ENCODE measurements at places on chromosomes 6 and 20.

GRCh38 chr20:54108326-54108642, 37.9 kb upstream of the BCAS1 start:
- no peak for DNase-seq

DNA sequence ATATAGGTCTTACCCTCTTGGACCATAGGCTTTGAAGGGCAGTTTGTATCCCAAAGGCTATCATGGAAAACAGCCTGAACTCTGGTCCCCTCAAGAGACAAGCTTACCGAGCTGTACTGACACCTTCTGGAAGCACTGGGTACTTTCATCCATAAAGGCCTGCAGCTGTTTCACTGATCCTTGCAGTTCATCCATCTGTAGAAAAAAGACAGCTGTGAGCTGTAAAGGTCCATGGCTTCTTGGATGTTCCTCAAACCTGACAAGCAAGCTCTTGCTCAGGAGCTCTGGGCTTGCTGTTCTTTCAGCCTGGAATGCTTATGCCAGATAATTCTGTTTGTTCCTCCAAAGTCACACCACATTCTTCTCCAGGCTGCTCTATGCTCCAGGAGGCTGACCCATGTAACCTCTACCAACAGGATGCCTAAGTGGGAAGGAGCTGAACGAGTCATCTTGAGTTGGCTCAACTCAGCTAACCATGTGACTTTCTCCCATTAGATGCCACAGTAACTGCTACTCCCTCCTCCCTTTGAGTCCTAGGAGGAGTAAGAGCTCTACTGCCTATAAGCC, 8.8 kb upstream of the NDRG3 start:
- no peak for DNase-seq

GRCh38 chr6:16591396-16592222, 169.7 kb downstream of the ATXN1 start:
- no peak for DNase-seq

DNA sequence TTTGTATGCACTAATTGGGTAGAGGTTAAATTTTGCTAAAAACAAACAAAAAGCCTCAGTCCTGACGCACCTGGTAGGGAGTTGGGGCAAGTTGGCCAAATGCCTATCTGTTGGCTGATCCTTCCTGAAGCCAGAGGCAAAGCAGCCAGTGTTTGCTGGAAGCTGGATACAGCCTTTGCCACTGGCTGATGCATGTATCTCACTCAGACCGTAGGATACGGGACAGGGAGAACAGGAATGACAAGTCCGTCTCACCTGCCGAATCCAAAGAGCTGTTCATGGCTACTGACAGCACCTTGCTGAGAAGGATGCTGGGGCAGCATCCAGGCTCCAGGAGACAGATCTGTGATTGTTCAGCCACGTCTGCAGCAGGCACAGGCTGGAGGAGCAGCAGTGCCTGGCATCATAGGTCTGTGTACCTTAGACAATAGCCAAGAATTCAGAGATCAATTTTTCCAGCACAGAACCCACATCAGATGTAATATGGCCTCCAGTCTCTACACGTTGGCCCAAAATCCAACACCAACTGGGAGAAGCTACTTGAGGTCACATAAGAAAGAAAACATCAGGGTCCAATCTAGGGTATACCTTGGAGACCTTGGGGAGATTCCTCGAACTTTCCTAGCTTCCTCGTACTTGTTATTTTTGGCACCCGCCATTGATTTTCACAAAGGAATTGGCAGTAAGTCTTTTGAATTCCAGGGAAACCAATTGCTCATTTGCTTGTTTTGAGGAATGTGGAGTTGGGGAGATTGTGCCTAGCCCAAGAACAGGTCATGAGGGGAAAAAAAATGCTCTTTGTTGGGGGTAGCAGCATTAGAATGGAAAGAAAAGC, 108.5 kb upstream of the ARMC2 start:
- DNase-seq = no peak

- DNase-seq = no peak
Measured at GRCh38 chr6:124294574-124295200, 491.0 kb downstream of the NKAIN2 start.

DNA sequence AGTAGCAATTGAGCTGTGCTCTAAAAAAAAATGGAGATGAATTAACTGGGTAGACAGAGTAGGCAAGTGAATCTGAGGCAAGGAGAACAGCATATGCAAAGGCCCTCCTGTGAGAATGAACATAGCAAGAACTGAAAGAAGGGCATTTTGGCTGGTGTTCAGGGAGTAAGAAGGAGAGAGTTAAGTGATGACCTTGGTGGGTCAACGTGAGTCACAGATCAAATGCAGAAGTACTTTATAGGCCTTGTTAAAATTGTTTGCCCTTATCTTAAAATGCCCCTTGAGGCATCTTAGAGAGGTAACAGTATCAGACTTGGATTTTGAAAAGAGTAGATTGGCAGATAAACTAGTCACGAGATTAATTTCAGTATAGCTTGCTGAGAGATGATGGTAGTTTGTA, 24.5 kb downstream of the NDUFAF5 start:
- DNase-seq = no peak

GRCh38 chr6:131868836-131869235, 61.0 kb downstream of the ENPP1 start:
- no peak for DNase-seq

GRCh38 chr6:9537381-9537780, 877.5 kb downstream of the TFAP2A start:
- DNase-seq = no peak

GRCh38 chr6:345747-346385, 45.7 kb upstream of the IRF4 start:
- DNase-seq = peak; percentile 66

- no peak for DNase-seq
Measured at GRCh38 chr6:111032484-111033140, 50.8 kb downstream of the RPF2 start.

- DNase-seq = no peak
Measured at GRCh38 chr20:13677241-13677640, 38.5 kb upstream of the TASP1 start.

DNA sequence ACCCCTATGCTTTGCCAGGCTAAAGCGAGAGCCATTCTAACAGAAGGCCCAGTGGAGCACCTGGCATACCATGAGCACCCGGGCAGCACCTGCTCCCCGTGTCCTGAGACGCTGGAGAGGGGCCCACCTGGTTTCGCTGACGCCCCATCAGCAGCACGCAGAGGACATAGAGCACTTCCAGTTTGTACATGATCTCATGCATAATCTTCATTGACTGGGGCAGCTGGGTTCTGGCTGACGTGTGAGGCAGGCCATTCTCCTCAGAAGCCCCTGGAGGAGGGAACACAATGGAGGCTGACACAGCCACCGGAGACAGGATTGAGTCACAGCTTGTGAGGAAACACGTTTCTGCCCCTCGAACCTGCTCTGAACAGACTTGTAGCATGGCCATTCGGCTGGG, 65.4 kb downstream of the MYH7B start:
- DNase-seq = no peak

GRCh38 chr6:71414486-71414885, 125.9 kb downstream of the OGFRL1 start:
- DNase-seq = no peak

DNA sequence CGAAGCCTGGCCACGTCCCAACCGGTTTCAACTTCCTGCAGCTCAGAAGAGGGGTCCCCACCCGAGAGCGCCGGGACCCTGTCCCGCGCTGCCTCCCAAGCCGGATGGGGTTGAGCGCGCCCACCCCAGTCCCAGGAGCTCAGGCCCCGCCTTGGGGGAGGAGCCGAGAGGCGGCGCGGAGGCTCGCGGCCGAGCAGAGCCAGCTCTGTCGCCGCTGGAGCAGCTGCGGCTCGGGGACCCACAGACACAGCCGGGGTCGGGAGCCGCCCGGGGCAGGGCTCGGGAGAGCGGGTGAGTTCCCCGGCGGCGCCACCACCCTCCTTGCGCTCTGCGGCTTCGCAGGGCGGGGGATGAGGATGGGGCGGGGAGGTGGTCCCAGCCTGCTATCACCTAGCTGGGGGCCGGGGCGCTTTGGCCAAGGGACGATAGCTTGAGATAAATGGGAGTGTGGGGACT, at the start of gene PPP1R16B:
PPP1R16B (plus strand) TSS at position 196 of the 456 bp plus-strand sequence. CDS start 30,229 bp downstream, outside the sequence.
- peak; percentile 96 for DNase-seq

DNA sequence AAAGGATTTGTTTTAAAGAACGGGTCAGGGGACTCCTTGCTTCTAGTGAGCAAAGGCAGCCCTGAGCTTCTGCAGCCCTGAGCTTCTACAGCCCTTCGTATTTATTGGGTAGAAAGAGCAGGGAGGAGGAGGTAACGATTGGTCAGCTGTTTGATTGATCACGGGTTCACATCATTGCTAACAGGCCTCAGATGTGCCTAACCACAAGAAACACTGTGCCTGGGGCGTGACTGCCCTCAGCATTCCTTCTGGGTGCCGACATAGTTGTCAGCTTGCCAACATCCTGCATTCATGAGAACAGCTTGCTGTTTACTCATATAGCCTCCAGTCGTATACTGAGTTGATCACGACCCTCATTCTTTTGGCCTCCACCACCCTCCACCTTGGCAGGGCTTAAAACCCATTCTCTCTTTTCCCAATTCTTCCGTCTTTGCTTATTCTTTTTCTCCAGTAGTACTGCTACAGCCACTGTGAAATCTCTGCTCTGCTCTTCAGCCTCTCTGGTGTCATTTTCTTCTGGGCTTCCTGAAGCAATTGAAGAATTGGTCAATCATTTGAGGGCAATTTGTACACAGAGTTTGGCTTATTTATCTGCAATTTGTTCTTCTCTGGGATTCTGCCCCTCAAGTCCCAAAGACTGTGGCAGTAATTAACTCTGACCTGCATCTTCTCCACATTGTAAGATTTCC, 25.4 kb upstream of the NOP56 start:
- DNase-seq = no peak

DNA sequence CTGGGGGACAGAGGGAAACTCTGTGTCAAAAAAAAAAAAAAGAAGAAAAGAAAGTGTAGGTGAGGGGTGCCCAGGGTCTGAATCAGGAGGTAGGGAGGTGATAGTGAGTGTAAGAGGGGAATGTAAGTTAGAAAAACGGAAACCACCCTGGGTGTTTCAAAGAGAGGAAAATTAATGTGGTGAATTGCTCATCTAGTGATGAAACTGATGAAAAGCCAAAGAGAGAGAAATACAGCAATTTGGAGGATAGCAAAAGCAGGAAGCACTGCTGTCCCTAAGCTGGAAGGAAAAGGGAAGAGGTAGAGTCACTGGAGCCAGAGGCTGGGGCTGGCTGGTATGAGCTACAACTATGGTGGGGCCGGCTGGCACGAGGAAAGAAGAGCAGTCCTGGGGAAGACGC, 85.0 kb upstream of the CEP85L start:
- DNase-seq = no peak

GRCh38 chr6:4344317-4344899, 209.0 kb upstream of the ECI2 start:
- DNase-seq = no peak

All from spleen (tissue), 13 donors.